ENCODE measurements at places on chromosomes 13 and 19.

GRCh38 chr19:9828551-9829063, 889 bp downstream of the UBL5 start:
- no peak for DNase-seq

GRCh38 chr13:41613471-41613870, 156.1 kb downstream of the RGCC start:
- DNase-seq, result no peak

DNA sequence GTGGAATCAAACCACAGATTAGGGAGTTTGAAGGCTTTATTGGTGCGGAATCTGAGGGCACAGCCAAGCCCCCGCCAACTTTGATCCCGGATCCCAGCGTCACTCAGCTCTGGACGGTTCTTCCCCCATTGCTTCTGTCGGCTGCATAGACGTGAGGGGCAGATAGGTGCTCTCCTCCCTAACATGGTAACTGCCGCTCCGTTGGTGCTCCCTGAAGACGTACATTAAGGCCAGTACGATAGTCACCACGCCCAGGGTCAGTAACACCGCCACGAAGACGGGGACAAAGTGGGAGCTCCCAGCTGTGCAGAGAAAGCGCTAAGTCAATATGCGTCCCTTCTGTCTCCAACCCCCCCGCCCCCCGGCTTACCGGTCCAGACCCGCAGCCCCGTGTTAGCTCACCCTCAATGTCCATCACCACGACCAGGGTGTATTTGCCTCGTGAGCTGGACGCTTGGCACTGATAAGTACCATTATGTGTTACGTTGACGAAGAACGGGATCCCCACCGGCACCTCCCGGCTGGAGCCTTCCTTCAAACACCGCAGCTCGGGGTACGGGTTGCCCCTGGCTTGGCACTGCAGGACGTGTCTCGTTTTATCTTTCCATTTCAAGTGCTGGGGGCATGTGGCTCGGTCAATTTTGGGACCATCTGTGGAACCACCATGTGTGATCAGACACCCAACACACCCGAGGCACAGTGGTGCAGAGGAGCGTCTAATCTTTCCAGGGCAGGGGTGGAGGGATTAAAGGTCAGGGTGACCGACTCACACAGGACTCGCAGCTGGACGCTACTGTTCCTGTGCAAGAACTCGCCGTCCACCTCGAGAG, 644 bp upstream of the RAVER1 start:
- DNase-seq, result no peak

- no peak for DNase-seq
Observed at GRCh38 chr13:32525766-32526165, 12.8 kb downstream of the N4BP2L2 start.

- no peak for DNase-seq
Observed at GRCh38 chr13:112067116-112067741, at the start of gene SOX1. Gene SOX1, plus strand, starts transcription at chr13:112067149. Its CDS starts 510 bp downstream, at chr13:112067659.

DNA sequence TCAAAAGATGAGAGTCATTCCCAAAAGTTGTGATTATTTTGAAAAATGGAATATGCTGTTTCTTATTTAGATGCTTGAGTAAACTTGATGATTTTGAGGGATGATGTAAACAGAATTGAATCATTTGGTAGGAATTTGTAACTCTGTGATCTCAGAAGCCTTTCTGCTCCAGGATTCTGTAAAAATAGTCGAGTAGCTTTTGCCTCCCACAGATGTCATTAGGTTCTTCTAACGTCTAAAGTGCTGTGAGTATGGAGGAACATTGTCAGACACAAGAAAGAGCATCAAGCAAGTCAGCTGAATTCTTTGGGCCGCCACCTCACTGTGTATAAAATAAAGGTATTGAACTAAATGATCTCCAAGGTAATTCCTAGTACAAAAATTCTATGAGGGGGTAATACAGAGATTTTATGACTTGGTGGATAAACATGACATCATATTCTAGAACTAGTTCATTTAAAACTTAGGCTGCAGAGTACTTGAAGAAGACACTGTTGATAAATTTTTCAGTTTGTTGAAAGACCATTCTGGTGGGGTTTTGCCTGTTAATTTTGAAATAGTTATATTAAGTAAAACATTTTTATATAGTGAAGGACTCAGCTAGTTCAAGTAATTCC, 1.4 kb upstream of the GPR183 start:
- no peak for DNase-seq

GRCh38 chr19:30873691-30874090, 475.5 kb downstream of the TSHZ3 start:
- DNase-seq, result no peak

DNA sequence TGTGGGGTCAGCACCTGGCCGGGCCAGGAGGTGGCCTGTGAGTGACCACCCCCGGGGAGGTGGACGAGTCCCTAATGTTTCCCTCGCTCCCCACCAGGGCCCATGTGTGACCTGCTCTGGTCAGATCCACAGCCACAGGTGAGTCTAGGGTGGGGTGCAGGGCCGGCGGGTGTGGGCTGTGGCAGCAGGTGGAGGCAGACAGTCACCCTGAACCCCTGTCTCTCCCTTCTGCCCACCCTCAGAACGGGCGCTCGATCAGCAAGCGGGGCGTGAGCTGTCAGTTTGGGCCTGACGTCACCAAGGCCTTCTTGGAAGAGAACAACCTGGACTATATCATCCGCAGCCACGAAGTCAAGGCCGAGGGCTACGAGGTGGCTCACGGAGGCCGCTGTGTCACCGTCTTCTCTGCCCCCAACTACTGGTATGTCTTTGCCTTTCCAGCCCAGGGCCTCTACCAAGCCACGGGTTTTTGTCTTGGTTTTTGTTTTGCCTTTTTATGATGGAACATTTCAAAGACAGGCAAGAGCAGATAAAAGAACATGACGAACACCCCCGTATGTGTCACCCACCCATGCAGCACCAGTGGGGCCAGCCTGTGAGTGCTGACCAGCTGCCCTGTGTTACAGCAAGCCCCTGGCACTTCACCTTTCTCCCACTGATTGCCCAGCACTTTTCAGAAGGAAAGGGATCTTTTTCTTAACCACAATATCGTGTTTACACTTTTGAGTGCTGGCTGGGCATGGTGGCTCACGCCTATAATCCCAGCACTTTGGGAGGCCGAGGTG, 24.9 kb downstream of the CCDC8 start:
- no peak for DNase-seq

DNA sequence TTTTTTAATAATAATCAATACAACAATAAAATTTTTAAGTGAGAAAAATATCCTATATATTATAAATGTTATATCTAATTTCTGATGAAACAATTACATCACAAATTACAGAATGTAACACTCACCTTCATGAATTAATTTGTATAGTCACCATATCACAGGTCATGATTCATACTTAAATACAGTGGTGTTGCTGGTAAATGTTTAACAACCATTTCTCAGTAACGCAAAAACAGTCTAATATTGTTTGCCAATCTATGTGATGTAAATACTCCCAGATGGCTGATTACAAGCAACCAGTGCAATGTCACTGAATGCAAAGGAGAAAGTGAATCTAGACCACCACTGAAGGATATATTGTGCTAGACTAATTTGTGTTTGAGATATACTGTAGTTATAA, 97.5 kb downstream of the DIAPH3 start:
- DNase-seq, result no peak

DNA sequence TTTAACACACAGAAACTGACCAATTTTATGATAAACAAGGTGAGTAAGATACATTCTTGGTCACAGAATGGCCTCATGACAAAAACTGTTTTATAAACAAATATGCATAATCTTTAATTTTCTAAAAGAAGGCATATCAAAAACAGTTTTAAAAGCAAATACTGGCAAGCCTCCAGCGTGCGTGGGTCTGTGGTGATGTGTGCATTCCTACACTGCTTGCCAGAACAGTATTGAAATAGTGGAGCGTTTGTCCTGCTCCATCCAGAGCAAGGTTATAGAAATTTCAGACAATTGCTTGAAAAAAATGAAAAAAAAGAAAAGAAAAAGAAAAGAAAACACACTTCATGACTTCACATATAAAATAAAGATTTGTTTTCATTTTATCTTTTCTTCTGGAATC, 140.9 kb downstream of the MZT1 start:
- DNase-seq, result no peak

- DNase-seq, result no peak
Observed at GRCh38 chr19:51034704-51035103, at the start of gene KLK12. Gene KLK12, minus strand, starts transcription at chr19:51035002. Its CDS starts 381 bp downstream, at chr19:51034621.

DNA sequence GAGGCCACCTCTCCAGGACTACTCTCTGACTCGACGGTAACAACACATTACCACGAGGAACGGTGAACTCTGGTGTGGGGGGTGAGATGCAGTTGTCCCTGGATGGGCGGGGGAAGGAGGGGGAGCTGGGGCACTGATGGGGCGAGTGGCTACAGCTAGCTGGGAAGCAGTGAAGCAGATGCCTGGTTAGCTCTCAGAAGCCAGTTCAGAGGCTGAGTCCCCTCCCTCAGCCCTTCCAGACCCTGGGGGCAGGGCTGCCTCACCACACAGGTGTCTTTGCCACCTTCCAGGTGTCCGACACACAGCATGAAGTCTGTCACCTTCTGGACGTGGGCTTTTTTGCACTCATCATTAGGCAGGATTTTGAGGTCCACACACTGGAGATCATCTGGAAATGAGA, 4.0 kb downstream of the KLK1 start:
- no peak for DNase-seq

DNA sequence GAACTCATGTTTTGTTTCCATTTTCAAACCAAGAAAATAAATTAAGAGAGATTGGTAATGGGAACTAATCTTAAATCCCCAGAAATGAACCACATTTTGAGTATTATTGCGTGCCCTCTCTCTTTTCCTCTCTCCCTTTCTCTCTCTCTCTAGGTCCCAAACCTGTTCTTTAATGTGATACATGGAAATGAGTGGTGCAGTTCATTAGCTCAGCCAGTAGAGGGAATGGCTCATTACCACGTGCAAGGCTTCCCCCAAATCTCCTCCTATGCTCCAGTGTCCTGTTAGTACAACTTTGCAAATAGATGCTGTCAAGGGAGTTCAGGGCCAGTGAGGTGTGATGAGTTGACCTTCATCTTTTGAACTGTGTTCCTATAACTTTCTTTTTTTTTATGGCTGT, 178.4 kb downstream of the FGF9 start:
- no peak for DNase-seq

DNA sequence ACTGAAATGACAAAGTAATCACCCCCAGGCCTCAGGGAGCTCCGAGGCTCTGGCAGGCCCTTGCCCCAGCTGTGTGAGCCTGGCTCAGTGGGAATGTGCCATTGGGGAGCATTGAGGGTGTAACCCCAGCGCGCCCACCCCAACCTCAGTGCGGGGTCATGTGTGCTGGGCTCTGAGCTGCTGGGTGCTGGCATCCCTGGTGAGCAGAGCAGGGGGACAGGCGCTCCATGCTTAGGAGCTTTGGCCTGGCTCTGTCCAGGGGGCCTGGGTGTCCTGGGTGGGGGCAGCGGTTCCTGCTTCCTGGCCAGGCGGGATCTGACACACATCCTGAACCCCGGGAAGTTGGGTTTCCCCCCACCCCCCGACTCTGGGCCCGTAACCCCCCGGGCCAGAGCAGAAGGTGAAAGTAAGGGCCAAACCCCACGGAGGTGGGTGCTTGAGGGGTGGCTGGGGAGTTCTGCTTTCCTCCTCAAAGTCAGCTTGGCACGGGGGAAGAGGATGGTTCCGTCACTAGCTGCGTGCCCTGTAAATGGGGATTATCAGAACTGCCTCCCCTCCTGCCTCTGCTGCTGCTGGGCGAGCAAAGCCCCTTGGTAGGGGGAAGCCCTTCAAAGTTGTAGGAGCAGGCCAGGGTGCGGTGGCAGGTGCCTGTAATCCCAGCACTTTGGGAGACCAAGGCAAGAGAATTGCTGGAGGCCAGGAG, 1.7 kb downstream of the LRP3 start:
- DNase-seq, result no peak

GRCh38 chr13:19185865-19186645, 4.4 kb upstream of the TUBA3C start:
- DNase-seq, result no peak

DNA sequence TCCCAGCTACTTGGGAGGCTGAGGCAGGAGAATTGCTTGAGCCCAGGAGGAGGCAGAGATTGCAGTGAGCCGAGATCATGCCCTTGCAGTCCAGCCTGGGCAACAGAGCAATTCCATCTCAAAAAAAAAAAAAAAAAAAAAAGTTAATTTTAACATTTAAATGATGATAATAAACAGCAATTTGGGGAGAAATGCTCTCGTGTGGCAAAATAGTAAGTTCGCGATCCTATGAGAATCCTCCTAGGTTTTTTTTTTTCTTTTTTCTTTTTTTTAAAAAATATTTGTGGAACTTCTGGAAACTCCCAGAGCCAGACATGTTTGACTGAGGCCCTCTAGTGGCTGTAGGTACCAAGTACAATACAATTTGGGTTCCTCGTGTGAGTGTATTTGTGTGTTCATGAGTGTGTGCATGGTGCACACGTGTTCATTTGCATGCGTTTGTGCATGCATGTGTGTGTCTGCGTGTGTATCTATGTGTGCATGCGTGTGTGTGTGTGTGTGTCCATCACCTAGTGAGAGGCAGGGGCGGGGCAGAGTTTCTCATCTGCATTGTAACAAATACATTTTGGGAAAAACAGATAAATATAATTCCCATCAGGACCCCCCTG, 31.2 kb downstream of the TMPRSS9 start:
- no peak for DNase-seq

- DNase-seq, result no peak
Observed at GRCh38 chr19:13023656-13024055, 28.4 kb downstream of the NFIX start.
